Sciatic nerve (tissue), 2 donors: ENCODE measurements at places on chromosomes 2 and 18. TPM values are rescaled to one million over a fixed set of nuclear protein-coding genes. Genes with fewer than 3 reads are reported as not detected.

- DNase-seq, result no peak
Measured at GRCh38 chr2:46309052-46309953, 12.1 kb downstream of the EPAS1 start.

DNA sequence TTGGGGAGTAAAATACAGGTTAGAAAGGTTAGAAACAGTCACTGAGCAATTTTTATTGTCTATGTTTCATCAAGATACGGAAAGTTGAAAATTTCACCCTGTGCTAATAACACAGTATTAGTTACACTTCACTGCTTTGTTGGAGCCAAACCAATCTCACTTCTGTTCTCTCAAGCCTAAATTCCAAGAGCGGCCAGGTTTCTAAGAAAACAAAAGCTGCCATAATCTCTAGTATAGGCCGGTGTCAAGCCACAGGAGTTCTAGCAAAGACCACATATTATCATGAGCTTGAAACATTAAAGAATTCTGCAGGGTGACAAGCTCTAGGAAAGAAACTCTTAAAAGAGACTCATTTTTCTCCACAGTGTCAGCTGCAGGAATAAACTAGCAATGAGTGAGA is 128.7 kb downstream of the TXNL1 start:
- no peak for DNase-seq

The CCDC68 gene
- total RNA-seq, result 8.6 TPM

The CCDC102B gene
- 16.5 TPM for total RNA-seq

The ZAP70 gene
- 4.5 TPM for total RNA-seq

The DCDC2C gene
- total RNA-seq, result 4.6 TPM
